Stimulated activated CD8-positive, alpha-beta memory T cell treated with anti-CD3 and anti-CD28 coated beads, Interleukin-15, amount 100 ng/mL, for 1 hour (primary cell): ENCODE measurements at places on chromosomes 12 and 14.

GRCh38 chr12:116777245-116777644, 39.1 kb downstream of the RNFT2 start:
- DNase-seq = no peak

DNA sequence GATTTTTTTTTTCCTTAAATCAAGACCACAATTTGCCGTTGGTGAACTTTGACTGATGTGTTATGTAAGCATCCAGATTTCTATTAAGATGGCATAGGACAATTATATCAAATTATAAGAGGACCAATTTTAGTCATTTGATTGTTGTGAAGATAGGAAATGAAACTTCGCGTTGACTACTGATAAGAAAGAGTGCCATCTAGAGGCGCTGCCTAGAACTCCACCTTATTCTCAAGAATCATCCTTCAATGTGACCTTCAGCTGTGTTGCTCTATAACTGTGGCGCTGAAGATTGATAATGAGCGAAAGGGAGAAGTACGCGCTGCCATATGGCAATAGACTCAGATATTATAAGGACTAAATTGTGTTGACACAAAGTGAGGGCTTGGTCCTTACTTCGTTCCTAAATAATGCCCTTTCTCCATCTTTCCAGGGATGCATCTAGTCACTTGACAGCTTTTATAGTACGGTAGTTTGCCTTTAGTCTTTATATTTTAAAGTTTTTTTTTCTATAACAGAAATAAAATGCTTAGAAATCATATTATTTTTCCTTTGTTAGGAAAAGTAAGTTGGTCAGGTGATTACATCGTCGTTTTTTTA, 350.8 kb upstream of the STXBP6 start:
- DNase-seq = no peak

DNA sequence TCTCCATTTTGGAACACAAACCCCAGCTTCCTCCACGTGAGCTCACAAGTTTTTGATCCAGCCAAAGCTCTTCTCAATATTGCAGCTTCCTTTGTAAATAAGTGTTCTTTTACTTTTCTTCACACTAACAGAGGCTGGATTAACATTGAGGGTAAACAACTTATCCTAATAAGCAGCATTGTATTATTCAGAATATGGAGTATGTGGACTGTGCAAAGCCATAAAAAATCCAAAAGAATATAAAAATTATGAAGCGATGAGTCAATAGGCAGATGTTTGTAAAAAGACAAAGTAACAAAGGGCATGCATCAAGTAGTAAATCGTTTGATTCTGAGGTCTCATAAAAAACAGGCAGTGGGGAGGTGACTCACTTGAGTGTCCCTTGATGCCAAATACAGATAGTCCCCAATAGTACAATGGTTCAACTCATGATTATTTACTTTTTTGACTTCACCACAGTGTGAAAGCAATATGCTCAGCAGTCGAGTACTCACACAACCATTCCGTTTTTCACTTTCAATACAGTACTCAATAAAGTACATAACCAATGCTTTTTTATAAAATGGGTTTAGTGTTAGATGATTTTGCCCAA, 23.1 kb upstream of the KCNK10 start:
- DNase-seq = no peak

GRCh38 chr14:24095271-24096068, 1.4 kb downstream of the PCK2 start:
- no peak for DNase-seq

DNA sequence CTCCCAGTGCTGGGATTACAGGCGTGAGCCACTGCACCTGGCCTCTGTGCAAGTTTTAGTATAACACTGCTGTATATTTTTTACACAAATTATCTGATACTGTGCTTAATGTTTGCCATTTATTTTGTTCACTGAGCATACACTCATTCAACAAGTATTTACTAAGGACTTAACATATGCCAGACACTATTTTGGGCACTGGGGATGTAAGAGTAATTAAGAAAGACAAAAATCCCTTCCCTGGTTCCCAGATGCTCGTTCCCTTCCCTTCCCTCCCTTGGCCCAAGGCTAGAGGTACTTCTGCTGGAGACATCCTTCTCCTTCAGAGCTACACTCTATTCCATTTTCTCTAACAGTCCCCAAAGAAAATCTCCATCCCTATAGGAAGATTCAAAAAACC, 12.5 kb downstream of the CIT start:
- DNase-seq = no peak

DNA sequence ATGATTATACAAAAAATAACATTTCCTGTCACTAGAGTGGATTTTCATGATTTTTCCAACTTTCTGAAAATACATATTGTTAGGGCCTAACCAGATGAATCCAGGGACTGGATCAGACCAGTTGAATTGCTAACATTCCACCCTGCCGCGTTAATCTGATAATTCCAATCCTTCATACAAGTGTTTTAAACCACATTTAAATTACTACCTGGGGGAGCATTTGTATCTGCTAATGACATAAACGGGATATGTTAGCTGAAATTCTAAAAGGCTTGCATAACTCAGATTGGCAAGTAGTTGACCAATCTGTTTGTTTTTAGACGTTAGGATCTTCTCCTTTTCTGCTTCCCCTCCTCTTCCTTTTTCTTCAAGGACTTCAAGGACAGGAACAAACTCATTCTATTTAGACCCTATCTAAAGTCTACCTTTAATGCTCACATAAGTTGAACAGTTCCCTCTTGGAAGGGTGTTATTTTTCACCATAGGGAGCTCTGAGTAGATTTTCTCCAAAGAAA, 239.0 kb downstream of the ADAMTS20 start:
- no peak for DNase-seq
